ENCODE measurements at places on chromosomes 4 and X.

DNA sequence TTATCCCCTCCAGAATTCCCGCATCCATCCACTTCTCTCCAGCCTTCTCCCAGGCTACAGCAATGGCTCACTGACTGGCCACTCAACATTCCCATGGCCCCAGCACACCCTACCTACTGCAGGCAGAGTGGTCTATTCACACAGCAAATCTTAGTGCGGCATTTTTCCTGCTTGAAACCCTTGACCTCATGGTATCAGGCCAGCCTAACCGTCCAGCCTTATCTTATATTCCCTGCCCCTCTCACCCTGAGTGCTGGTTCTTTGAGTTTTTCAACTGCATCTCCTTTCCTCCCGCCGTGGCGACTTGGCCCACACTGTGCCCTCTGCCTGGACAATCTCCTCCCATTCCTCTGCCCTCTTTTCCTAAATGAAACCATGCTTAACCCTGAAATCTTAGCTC, 10.0 kb upstream of the S100G start:
- no peak for DNase-seq

DNA sequence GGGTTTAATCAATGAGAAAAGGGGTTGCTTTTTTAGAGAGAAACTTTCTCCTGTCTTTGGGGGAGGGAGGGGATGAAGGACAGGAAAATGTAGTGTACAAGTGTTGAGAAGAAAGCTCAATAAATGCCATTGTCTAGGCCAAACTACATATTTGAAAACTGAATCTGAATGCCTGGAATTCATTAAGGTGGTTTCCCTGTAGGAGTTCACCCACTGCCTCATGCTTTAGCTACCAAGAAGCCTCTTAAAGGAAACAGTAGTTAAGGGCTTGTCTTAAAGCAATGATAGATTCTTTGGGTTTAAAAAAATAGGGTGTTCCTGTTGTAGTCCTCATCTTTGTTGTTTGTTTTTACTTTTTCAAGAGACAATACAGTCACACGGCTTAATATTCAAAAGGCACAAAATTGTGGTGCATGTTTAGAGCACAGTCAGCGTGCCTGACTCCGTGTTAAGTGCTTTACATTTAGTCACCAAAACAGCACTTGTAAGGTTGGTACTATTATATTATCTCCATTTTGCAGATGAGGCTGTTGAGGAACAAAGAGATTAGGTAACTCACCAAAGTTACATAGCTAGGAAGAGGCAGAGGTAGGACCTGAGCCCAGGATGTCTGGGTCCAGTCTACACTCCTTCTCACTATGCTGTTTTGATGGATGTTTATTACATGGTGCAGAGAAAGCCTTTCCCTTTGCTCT, 46.0 kb downstream of the FNIP2 start:
- DNase-seq, result no peak

- DNase-seq, result no peak
Observed at GRCh38 chrX:53323196-53323595, 41.8 kb upstream of the IQSEC2 start.

GRCh38 chrX:30948626-30949025, 59.6 kb upstream of the TAB3 start:
- DNase-seq, result no peak

DNA sequence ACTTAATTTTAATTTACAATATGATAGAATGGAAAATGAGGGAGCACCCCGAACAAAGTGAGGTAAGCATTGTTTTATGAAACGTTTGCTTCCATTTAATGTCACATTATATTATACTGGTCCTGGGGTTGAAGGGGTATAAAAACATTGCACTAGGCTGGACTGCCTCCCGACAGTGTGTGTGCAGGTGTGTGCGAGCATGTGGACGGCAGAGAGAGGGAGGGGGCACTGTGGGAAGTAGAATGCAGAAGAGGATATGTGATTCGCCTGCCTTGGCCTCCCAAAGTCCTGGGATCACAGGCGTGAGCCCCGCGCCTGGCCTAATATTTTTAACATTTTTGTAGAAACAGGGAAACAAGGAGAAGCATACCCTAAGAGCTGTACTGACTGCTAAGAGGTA, 36.0 kb downstream of the IRF2 start:
- DNase-seq, result no peak

GRCh38 chrX:966396-967070, 245.9 kb downstream of the CRLF2 start:
- DNase-seq, result no peak

GRCh38 chr4:153067376-153067775, 131.3 kb downstream of the FHDC1 start:
- DNase-seq, result no peak

- DNase-seq, result no peak
Observed at GRCh38 chr4:177339477-177340374, 30.1 kb downstream of the NEIL3 start.

- DNase-seq, result no peak
Observed at GRCh38 chrX:68692651-68693050, 45.2 kb downstream of the STARD8 start.

- no peak for DNase-seq
Observed at GRCh38 chr4:10733481-10734062, 49.0 kb upstream of the CLNK start.

DNA sequence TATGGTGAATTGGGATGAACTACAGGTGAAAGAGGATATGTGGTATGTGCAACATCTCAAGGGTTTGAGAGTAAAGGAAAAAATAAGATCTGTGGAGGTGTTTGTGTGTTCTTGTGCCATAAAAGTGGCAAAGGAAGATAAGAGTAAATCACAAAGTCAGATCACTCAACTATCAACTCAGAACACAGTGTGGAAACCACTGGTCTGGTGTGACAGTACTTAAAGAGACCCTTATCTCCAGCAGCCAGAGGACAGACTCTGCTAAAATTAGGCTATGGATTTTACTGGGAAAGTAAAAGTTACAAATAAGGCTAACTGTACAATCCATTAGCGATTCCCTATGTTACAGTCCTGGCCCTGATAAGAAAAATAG, 54.0 kb upstream of the PRDM8 start:
- DNase-seq, result no peak

GRCh38 chr4:83178029-83178428, 63.5 kb upstream of the PLAC8 start:
- no peak for DNase-seq

DNA sequence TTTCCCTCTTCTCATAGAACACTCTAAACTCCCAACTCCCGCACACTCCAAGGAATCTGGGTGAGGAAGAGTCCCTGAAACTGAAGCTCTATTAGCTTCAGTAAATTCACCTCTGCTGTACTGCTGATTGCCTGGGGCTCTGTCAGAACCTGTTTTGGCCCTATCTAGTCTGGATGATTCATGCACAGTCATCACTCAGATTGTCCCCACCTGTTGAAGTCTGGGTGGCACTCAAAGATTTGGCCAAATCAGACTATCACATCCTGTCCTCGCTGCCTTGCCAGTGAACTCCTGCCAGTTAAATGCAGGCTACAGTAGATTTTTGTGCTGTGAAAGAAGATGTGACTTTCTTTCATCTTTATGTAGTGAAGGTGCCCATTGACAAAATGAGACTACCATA, 63.5 kb upstream of the EMCN start:
- no peak for DNase-seq

- no peak for DNase-seq
Observed at GRCh38 chr4:78410676-78411075, 140.9 kb upstream of the ANXA3 start.

GRCh38 chr4:29243851-29244250, 1476.3 kb upstream of the PCDH7 start:
- DNase-seq, result no peak

GRCh38 chr4:177778623-177779022, 336.4 kb upstream of the AGA start:
- no peak for DNase-seq

DNA sequence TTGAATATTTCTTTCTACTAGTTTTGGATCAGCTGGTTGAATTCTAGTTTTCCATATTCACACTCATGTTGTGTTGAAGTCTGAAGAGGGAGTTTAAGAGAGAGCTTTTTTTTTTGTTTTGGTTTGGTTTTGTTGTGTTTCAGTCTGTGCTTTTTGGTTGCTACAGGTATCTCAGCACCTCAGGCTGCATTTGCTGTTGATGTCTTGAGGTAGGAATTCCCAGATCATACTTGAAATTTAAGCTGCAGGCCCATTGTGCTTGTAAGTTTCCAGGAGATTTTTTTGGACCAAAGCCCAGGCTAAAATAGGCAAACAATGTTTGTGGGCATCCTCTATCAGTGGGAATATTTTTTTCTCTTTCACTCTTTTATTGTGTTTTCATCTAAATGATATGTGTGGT, 190.2 kb upstream of the AGA start:
- DNase-seq, result no peak
